ENCODE measurements at places on chromosomes 2 and 18.

- no peak for DNase-seq
Measured at GRCh38 chr2:230717600-230717999, 5.0 kb downstream of the CAB39 start.

DNA sequence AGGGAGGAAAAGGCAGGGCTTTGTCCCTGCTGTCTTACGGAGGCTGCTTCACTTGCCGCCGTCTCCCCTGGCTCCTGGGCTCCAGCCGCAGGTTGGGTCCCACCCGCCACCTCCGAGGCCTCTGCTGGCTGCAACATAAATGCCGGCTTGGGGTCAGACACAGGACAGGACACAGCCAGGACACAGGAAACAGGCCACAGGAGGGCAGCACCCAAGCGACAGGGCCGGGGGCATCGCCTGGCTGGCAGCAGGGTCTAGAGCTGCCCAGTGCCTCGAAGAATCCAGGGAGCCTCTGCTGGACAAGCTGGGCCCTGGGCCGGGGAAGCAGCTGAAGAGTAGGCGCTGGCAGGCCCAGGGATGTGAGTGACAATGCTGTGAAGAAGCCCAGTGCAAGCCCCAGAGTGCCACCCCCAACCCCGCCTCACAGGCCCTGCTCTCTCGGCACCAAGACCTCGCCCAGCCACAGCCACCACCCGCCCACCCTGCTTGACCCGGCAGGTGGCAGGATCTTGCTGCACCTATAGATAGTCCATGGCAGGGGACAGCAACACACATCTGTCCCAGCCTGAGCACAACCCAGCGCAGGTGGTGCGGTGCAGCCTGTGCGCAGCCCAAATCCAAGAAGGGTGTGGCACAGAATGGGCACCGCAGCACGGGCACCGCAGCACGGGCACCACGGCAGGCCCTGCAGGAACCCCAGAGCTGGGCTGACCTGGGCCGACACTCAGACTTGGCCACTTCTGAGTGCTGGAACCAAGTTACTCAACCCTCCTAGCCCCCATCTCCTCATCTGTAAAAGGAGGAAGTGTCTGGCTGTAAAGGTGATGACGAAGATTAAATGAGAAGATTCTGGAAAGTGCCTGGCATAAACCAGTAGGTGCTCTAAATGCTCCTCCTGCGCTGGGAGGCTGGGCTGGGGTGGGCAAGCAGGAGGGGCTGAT is 55.6 kb downstream of the BIN1 start:
- peak; percentile 80 for DNase-seq

DNA sequence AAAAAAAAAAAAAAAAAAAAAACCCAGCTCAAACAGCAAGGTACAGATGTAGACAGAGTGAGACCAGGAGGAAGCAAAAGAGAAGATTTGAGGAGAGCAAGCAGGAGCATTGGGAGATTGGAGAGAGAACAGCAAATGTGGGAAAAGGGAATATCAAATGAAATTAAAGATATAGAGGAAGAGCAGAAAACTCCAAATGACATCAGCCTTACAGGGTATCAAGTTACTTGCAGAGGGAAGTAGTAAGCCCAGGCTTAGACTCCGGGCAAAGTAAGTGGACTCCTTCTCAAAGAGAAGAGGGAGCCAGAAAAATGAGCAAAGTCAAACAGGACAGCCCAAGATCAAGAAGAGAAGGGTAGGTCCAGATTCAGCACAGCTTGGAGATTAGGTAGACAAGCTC is 93.3 kb upstream of the PPP1CB start:
- DNase-seq: no peak

GRCh38 chr18:76476665-76477561 is 18.1 kb downstream of the ZNF516 start:
- no peak for DNase-seq

DNA sequence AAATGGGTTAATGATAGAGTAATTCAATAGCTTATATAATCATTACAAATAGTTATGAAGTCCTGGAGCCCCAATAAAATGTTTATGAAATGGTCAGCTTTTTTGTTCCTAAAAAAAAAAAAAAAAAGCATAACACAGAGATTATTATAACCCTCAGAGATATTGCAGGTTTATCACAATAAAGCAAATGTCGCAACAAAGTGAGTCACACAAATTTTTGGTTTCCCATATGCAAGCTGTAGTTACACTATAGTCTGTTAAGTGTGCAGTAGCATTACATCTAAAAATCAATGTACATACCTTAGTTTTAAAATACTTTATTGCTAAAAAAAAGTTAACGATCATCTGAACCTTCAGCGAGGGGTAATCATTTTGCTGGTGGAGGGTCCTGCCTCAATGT is 20.0 kb downstream of the WDFY1 start:
- no peak for DNase-seq

DNA sequence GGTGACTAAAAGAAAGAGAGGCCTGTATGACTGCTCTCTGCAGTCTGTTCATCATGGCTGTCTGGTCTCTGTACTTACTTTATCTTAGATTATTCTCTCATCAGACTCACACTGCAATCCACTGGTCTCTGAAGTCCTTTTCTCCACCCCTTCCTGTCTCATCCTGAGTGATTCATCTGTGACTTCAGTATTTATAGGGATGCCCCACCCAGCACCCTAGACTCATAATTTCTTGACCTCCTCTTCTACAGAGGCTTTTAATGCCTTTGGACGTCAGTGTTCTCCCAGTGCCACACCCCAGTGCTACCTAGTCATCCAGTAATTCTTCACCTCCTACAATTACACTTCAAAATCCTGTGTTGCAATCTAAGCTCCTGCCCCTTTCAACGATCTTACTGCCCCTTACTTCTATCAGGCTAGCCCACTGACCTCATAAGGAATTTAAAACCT is 14.9 kb upstream of the ITPRID2 start:
- no peak for DNase-seq

- peak; percentile 89 for DNase-seq
Measured at GRCh38 chr2:218400167-218400929, 680 bp downstream of the CTDSP1 start.

- DNase-seq: no peak
Measured at GRCh38 chr2:143489145-143489544, 359.9 kb downstream of the ARHGAP15 start.

GRCh38 chr2:118834901-118835745 is 12.3 kb downstream of the EN1 start:
- DNase-seq: no peak

GRCh38 chr2:241087420-241088268 is 14.4 kb downstream of the MTERF4 start:
- DNase-seq: no peak

DNA sequence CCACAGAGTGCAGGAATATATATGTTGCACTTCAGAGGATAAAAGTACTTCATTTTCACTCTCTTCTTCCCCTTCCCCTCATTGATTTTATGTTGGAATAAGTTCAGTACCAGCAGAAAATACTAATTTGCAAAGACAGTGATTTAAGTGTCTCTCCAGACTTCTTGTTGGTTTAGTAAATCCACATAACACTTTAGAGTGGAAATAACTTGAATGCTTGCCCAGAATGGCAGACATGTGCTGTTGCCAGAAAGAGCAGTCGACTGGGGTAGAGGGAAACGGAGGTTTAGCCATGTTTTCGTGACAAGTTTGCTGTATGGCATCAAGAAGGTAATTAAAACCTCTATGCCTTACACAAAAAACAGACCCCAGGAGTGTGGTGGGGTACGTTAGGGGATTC is 246.0 kb upstream of the CXCR4 start:
- DNase-seq: no peak

DNA sequence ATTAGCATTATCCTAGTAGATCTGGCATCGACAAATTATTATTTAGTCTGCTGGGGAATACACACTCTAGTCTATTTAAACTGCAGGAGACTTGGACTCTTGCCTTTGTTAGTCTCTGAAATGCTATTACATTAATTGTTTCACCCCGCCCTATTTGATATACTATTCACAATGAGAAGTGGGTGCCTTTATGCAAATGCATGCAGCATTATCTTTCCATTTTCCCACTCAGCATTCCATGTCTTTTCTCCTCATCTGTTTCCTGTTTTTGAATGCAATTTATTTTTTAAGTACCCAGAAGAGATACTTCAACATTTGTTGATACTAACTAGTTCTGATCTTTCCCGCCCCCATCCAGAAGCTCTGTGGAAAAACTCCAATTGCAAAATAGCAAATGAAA is 395.3 kb upstream of the NXPH2 start:
- DNase-seq: no peak

GRCh38 chr2:11498543-11499034 is 32.6 kb upstream of the E2F6 start:
- peak; percentile 83 for DNase-seq

DNA sequence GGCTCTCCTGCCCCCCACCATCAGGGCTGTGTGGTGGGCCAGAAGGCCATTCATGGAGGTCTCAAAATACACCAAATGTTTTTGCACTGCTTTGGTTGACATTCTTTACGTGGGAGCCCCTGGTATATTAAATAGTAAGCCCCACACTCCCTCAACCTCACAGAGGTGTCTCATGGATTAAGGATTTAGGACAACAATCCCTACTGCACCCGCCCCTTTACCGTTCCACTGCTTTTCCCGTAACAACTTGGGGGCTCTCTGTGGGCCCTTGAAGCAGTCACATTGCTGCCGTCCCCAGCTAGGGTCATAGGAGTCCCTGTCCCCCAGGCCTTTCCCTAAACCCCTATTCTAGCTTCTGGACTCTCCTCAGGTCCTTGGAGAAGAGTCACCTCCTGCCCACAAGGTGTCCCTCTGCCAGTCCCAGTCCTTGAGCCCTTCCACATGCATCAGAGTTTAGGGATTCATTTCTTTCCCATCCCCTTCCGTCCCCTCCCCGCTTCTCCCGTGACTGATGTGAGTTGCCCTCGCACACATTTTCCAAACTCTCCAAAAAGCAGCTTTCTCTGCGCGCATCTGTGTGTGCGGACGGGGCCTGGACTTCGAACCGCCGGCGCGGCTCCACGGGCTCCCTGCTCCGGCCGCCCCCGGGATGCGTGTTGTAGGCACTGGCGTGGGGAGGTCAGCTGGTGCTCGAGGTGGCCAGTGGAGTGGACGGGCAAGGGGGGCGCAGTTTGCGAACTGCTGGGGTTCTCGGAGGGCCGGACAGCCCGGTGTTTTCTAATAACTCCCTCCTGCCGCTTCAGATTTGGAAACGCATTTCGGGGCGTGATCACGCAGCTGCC is 84.8 kb downstream of the LYPD1 start:
- peak; percentile 73 for DNase-seq

- DNase-seq: no peak
Measured at GRCh38 chr2:223065107-223065506, 13.1 kb downstream of the KCNE4 start.

- no peak for DNase-seq
Measured at GRCh38 chr2:28616396-28616999, 120.6 kb downstream of the PLB1 start.

DNA sequence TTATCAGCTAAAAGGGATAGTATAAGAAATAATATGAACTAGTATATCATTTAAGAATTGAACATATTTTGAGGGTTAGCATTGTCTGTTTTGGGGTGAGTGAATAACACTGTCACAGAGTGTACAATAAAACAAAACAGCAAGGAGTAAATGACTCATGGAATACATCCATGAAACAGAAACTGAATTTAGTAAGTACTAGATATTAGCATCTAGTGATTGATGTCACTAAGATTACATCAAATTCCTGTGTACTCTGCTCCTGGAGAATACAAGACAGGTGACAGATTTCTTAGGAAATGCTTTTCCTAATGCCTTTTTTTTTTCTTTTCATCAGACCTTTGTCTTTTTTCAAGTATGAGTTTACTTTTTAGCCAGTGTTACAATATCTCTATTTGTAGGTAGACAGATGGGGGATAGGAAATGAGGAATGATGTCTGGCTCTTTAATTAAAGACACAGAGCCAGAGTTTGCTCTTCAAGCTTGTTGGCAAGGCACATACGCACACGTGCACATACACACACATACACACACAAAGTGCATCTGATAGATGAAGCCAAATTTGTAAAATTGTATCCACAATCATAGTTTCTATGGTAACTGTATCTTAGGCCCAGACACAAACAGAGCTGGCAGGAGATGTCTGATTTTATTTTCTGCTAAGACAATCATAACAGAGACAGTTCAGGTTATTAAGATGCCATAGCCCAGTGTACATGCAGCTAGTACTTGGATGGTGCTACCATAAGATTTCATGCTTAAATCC is 138.2 kb upstream of the NRP2 start:
- DNase-seq: no peak

GRCh38 chr2:40113272-40113968 is 334.4 kb upstream of the THUMPD2 start:
- DNase-seq: no peak

- DNase-seq: no peak
Measured at GRCh38 chr2:160909781-160910242, 250.4 kb upstream of the TANK start.

GRCh38 chr2:66634784-66635183 is 199.9 kb downstream of the MEIS1 start:
- no peak for DNase-seq

DNA sequence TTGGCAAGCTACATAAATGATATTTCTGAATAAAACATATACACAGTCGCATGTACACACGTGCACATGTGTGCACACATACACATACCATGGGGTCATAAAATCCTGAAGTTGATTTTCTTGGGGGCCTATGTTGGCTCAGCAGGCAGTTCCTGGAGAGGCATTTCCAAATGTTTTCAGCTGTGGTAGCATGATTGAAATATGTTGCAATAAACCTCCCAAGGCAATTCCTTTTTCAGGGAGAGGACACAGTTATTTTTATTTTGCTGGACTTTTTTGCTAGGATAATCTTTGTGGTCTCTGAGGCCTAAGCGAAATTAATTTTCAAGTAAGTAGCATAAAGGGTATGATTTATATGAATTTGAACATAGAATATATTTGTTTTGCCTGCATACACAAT is 126.7 kb upstream of the LTBP1 start:
- DNase-seq: no peak

DNA sequence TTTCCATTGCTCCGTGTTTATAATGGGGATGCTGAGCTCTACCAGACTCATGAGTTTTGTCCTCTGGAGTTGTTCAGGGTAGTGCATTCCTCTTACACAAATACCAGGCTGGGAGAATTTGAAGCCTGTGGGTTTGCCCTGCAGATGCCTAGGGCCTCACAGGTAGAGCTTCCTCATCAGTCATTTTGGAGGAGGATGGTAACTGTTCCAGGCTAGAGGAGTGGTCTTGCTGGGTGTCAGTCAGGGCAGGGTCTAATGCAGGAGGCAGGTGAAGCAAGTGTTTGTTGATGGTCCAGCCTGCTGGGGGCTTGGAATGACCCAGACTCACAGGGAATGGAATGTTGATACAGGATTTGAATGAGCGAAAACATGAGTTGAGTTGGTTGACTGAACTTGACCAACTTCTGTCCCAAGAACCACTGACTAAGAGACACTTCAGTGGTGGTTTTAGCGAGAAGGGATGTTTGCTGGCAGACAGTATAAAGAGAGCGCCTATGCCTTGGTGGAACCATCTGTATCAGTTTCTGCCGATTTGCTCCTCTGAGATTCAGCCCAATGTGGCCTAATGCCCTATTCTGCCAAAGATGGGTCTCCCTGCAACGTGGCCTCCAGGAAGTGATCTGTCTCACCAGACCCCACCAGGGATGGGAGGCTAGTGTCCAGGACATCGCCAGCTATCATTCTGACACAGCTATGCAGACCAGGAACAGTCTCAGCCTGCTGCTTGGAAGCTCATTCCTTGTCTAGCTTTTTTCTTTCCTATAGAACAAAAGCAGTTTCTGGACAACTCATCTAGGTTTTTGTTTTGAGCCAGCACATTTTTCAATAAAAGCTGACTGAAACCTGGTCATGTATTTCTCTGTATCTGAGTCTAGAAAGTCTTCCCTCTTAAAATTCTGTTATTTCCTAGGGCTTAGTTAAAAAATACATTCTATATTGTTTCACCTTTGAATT is 9.3 kb downstream of the IL1R2 start:
- no peak for DNase-seq

GRCh38 chr18:76668546-76668945 is 153.8 kb upstream of the ZNF236 start:
- DNase-seq: no peak

- DNase-seq: no peak
Measured at GRCh38 chr2:101291973-101292372, 16.5 kb downstream of the RNF149 start.

All from posterior vena cava (tissue), 2 donors.